ENCODE measurements at places on chromosomes 6 and 20.

DNA sequence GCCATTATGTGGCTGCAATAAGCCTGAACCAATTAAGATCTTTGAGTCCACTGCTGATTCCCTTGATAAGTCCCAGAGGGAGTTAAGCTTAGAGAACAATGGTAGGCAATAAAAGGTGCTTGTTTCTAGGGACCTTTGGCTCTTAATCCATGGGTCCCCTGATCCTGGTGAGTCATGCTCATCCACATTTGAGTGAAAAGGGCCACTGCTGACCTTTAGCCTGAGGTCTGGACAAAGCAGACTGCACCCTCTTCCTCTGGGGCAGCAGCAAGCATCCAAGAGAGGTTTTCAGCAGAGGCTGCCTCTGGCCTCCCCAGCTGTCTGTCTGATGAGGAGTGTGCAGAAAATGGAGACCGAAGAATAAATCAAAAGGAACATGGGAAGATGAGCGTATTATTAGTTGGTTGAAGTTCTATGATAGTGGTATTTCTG lies 16.1 kb upstream of the SCGN start:
- no peak for DNase-seq

DNA sequence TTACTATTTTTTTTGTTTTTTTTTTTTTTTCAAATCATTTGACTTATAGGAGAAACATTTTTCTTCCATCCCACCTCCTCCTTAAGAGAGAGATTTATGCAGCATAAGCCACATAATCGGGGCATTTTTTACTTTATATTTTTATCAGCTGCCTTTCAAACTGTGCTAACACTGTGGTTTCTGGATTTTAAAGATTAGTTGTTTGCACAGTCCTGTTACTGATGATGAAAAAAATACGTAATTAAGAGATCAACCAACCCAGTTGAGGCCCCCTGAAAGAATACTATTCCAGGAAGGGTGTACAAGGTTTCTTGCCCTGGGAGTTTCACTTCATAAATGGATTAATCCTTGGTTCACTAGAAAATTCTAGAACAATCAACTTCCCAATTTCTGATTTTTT lies 68.3 kb downstream of the MMS22L start:
- no peak for DNase-seq

DNA sequence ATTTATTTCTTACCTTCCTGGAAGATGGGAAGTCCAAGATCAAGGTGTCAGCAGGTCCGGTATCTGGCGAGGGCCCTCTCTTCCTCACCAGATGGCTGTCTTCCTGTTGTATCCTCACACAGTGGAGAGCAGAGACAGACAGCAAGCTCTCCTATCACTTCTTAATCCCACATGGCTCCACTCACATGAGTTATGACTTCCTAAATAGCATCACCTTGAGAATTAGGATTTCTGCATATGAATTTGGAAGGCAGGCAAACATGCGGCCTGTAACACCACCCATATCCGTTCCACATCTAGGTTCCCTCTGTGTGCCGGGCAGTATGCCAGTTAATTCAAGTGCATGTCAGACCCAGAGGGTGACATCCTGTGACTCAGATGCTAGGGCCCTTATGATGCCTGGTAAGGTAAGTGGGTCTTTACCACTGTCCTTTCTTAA lies 2.1 kb downstream of the RAET1E start:
- no peak for DNase-seq

DNA sequence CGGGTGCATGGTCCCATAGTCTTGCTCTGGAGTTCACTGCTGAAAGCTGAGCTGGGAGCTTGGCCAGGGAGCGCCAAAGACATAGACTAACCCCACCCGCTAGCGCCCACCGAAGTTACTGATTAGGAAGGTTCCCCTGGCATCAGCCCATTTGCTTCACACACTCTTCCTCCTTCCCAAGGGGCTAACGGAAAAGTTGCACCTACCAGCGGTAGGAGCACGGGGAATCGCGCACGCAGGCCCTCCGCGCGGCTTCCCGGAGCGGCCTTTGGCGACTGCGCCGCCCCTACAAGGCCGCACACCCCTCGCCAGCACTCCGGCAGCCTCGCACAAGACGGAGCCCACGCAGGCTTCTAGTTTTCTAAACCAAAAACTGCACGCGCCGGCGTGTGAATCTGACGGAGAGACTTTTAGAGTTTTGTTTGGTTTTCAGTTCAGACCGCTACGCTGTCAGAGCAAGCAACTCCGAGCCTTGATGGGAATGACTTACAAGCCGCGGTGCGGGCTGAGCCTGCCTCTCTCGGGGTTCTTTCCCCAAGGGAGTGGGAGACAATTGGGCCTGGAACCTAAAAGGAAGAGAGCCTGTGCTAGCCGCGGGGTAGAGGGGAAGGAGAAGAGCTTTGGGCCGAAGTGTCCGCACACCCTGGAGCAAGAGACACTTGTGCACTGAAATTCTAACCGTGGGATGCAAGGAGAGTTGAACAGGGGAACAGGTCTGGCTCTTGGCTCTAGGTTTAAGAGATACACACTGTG lies 891 bp upstream of the POU3F2 start:
- DNase-seq, result no peak

GRCh38 chr6:3382326-3383279 lies 74.2 kb downstream of the SLC22A23 start:
- no peak for DNase-seq

- no peak for DNase-seq
Observed at GRCh38 chr6:16305246-16305725, 66.9 kb downstream of the GMPR start.

- no peak for DNase-seq
Observed at GRCh38 chr6:148528292-148528691, 185.7 kb downstream of the SASH1 start.

DNA sequence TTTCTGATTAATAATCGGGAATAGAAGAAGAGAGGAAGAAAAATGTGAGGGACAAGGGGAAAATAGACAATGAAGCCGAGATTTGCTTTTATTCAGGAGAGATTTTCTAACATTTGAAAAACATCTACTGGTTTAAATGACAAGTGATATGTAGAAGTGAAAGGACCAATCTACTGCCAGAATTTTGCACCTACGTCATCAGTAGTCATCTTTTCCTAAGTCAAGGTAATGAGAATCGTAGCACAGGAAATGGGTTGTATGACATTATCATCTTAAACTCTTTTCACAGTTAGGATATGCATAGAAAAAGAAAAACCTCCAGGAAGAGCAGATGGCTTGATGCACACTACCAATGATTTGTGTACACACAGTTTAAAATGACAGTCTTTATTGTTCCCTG lies 45.3 kb upstream of the RAB32 start:
- no peak for DNase-seq

DNA sequence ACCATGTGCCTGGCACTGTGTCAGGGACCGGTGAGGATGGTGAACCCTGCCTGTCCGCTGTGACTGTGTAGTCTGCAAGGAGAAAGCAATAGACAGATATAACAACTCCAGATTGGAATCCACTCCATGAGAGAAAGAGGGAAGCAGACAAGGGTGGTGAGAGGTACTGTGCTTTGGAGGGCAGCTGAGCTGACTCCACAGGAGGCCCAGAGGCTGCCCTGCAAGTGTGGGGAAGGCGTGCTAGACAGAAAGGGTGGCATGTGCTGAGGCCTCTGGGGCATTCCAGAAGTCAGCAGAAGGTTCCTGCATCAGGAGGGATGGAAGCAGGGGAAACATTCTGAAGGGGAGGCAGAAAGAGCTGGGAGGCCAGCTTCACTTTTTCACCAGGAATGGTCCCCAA lies 39.3 kb upstream of the APCDD1L start:
- no peak for DNase-seq

DNA sequence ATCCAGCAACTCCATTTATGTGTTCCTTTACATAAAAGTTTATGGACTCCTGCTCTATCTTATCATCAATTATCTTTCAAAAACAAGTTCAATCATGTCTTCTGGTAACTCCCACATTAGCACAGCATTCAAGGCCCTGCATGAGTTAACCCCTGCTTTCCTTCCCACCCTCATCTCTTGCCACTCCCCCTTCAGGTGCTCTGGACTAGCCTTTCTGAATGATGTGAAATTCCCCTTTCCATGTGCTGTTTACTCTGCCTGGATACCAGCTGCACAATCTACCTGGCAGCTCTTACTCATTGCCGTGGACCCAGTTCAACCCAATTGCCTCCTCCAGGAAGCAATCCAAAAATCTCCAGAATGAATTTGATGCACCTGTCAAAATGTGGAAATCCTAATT lies 11.9 kb downstream of the ADGRF4 start:
- no peak for DNase-seq

- no peak for DNase-seq
Observed at GRCh38 chr6:39088331-39088730, 26.7 kb downstream of the SAYSD1 start.

- no peak for DNase-seq
Observed at GRCh38 chr6:36285797-36286196, 15.9 kb downstream of the PNPLA1 start.

GRCh38 chr6:26473429-26473757 lies 15.6 kb downstream of the BTN2A1 start:
- DNase-seq, result no peak

DNA sequence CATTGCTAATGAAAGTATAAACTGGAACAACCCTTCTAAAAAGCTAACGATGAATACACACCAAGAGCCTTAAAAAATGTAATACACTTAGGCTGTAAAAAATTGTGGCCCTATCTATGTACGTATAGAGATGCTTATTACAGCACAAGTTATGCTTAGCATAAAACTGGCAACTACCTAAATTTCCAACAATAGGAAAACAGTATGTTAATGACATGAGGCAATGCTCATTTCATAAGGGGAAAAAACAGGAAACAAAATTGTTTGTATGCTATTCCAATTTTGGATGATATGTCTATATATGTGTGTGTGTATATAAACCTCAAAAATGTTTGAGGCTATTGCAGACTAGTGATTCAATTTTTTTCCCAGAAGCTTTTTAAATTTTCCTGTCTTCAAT lies 82.5 kb downstream of the DTNBP1 start:
- no peak for DNase-seq
